Cardiac muscle cell (in vitro differentiated cells and primary cell): ENCODE measurements at places on chromosomes 2 and 18. TPM values are rescaled to one million over a fixed set of nuclear protein-coding genes. Genes with fewer than 3 reads are reported as not detected.
A peak's percentile ranks its signal among the peaks of the same experiment; 100 is the strongest.

The FHOD3 gene
- 127 and 129 TPM in 2 replicates for polyA plus RNA-seq

The SP140L gene
- polyA plus RNA-seq: 0.37 TPM in 1 of 2 replicates, not detected in the other

The NAT8 gene
- polyA plus RNA-seq: not detected in 2 replicates

The INHBB gene
- not detected in 2 replicates for polyA plus RNA-seq

The MDH1B gene
- polyA plus RNA-seq: 1.4 and 1.8 TPM in 2 replicates

The REG3A gene
- polyA plus RNA-seq: 0.70 and 6.1 TPM in 2 replicates

The NYAP2 gene
- polyA plus RNA-seq: not detected in 2 replicates

The PJVK gene
- polyA plus RNA-seq: 12.9 and 13.3 TPM in 2 replicates

DNA sequence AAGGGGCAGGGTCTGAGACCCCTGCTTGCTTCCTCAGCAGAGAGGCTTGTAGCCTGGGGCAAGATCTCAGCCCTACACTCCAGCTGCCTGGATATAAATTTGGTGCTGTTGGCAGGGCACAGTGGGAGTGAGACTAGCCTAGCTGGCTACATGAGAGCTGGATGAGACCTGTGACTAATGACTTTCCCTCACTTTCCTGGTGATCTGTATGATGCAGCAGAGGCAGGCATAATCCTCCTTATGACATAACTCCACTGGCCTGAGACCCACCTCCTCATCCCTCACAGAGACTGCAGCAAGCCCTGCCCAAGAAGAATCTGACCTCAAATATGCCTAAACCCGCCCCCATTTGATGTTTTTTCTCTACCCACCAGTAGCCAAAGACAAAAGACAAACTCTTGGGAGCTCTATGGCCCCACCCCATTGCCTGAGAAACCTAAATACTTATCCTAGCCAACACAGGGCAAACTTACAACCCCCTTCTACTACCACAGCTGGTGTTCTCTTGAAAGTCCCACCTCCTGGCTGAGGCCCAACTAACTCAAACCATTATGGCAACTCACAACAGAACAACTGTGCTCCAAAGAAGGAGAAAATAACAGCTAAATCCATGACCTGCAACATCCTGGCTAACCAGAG, 102.7 kb downstream of the NR4A2 start:
- DNase-seq: no peak

GRCh38 chr2:5764041-5764440, 71.9 kb downstream of the SOX11 start:
- no peak for DNase-seq

DNA sequence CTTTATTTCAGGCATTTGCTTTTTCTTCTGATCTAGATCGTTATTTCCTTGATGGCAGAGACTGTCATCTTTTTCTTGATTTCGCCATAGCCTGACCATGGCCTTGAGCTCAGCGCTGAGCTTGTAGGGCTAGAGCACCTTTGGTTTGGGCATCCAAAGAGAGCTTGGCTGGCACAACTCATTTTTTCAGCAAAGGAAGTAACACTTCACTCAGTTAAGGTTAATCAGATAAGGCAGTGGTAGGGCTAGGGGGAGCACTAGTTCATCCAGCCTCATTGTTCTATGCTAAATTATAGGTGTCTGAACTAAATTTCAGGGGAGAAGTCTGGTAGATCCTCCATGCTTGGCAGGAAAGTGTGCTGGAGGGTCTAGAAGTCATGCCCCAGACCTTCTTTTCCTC, 125.0 kb downstream of the SETBP1 start:
- no peak for DNase-seq

GRCh38 chr18:40925071-40925541, 1029.9 kb upstream of the PIK3C3 start:
- peak; percentile 44 for DNase-seq

DNA sequence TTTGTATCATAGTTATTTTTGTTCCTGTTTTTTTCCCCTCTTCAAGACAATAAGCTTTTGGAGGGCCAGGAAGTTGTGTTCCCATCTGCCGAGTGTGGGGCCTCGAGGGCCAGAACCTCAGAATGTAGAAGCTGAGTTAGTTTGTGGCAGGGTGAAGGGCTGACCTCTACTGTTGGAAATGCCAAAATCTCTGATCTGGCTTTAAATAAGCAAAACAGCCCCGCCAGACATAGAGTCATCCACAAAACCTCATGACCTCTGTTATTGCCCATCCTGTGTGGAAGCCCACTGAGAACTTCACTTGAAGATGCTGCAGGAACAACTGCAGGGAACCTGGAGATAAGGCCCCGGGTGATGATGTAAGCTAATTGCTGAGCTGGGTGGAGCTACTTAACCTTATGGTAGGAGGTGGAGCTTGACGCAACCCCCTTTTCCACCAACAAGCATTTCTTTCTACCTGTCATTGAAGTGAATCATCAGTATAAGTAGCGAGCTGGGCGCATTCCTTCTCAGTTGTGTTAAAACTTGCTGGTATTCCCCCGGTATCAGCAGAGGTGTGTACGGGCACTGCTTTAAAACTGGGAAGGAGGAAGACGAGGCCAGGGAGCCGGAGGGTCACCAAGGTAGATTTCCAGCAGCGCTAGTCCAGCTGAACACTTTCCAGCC, 177.2 kb downstream of the NEDD4L start:
- DNase-seq: no peak

GRCh38 chr2:201660293-201660895, 17.1 kb upstream of the TMEM237 start:
- no peak for DNase-seq

DNA sequence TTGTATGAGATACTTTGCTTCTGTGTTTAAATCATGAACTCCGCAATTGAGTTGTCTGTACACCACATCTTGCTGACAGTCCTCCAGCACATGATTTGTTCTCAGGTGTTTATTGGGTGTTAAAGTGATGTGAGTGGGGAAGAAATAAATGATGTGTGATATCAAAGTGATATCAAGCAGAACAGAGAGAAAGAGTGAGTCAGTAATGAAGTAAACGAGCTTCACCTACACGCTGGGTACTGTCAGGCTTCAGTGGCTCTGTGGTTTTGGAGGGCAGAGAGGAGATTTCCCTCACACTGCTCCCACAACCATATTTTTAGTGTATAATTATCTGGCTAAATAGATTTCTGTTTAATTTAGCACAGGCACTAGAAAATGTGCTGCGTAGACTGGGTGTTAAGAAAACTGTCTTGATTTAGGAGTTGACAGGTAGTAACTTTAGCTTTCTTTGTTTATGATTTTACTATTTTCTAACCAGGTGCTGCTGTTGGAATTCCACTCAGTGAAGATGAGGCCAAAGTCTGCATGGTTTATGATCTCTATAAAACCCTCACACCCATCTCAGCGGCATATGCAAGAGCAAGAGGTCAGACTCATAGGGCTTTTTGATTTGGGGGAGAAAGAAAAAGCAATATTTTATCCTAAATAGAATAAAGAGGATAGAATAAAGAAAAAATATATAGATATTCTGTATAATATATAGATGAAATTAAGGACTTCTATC, 21.2 kb downstream of the ATIC start:
- DNase-seq: no peak

DNA sequence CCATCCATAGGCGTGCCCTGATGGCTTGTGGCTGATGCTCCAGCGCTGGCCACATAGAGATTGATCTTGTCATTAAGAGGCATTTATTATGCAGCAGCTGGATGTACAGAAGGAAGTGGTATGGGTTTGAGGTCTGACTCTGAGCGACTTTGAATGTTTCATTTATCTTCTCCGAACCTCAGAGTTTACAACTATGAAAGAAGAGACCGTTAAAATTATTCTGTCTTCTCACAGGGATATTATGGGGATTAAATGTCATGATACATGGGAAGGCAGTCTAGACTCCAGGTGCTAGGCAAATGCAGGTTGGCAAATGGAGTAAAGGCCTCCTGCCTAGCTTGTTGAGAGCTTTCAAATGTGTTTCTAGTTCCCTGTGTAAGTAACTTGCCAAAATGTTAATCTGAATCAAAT, 30.3 kb downstream of the MOGAT1 start:
- DNase-seq: no peak

GRCh38 chr2:100291152-100291970, 30.9 kb downstream of the LONRF2 start:
- DNase-seq: peak; percentile 97

DNA sequence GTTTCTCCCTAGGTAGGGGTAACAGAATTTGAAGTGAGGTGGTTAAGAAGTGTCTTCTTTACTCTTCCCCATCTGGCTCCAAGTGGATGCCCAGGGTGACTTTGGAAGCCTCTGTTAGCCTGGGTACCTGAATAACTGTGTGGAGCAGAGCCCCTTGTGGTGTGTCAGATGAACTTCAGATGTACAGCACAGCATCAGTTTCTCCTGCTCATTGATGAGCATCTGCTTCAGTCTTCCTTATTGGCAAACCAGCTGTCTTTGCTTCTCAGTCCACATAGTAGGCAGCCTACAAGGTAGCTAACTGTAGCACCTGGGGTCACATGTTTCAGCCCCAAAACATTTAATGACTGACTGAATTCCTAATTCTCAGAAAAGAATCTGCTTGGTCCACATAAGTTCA, 56.2 kb upstream of the ATP8B1 start:
- peak; percentile 50 for DNase-seq

GRCh38 chr18:56258178-56258577, 380.2 kb downstream of the TXNL1 start:
- no peak for DNase-seq

DNA sequence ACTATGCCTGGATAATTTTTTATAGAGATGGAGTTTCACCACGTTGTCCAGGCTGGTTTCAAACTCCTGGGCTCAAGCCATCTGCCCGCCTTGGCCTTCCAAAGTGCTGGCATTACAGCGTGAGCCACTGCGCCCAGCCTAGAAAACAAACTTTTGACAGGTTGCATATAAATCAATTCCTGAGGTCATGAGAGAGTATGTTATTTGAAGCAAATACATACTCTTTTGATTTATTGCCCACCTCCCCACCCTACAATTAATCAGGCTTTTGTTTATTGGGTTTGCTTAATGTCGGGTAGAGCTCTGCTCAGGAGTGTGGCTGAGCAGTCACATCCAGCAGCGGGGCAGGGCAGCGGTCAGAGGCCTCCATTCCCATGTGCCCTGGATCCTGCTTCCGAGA, 37.9 kb upstream of the ASB1 start:
- DNase-seq: no peak

DNA sequence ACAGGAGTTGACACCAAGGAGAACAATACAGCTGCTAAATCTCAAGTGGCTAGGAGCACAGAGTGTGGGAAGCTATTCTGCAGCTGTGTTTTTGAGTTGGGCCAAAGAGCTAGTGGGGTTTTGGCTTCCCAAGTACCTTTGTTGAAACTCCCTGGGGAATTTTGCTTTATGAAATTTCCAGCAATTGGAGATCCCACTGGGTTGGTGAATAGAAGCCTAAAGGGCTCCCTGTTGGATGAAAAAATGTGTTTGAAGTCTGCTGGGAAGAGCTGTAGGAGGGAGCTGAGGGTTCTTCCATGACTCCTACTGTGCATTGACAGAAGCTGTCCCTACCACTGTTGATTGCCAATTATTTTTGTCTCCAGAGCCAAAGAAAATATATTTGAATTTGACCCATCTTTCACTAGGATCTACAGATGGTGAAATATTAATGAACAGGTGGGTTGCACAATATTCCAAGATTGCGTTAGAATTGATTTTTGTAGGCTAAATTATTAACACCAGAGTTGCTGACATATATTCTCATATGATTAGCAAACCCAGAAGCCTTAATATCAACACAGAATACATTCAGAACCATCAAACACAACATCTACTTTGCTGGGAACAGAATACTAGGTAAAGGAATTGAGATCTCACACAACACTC, 95.4 kb upstream of the CYP1B1 start:
- DNase-seq: no peak

GRCh38 chr18:3832025-3832638, 382.2 kb downstream of the TGIF1 start:
- no peak for DNase-seq

- no peak for DNase-seq
Measured at GRCh38 chr18:28372186-28372585, 195.3 kb upstream of the CDH2 start.

GRCh38 chr2:47607005-47607679, 175.8 kb upstream of the MSH6 start:
- DNase-seq: no peak

GRCh38 chr2:20065885-20066602, 14.6 kb upstream of the LAPTM4A start:
- DNase-seq: no peak

- DNase-seq: no peak
Measured at GRCh38 chr2:71782323-71782722, 329.0 kb downstream of the DYSF start.
